ENCODE measurements at places on chromosomes 12 and 14. TPM values are rescaled to one million over a fixed set of nuclear protein-coding genes. Genes with fewer than 3 reads are reported as not detected.

The SYT1 gene
- 5.8 TPM for total RNA-seq

The SLC8B1 gene
- 20.9 TPM for total RNA-seq

The CD163L1 gene
- total RNA-seq: 3.3 TPM

The NPAS3 gene
- total RNA-seq: under 0.01 TPM

The FOXA1 gene
- total RNA-seq: not detected

The EFS gene
- 4.6 TPM for total RNA-seq
